GDM1 (cell line): ENCODE measurements at places on chromosomes 2 and 18.

- DNase-seq = no peak
Observed at GRCh38 chr18:70058916-70059315, 111.2 kb upstream of the CD226 start.

DNA sequence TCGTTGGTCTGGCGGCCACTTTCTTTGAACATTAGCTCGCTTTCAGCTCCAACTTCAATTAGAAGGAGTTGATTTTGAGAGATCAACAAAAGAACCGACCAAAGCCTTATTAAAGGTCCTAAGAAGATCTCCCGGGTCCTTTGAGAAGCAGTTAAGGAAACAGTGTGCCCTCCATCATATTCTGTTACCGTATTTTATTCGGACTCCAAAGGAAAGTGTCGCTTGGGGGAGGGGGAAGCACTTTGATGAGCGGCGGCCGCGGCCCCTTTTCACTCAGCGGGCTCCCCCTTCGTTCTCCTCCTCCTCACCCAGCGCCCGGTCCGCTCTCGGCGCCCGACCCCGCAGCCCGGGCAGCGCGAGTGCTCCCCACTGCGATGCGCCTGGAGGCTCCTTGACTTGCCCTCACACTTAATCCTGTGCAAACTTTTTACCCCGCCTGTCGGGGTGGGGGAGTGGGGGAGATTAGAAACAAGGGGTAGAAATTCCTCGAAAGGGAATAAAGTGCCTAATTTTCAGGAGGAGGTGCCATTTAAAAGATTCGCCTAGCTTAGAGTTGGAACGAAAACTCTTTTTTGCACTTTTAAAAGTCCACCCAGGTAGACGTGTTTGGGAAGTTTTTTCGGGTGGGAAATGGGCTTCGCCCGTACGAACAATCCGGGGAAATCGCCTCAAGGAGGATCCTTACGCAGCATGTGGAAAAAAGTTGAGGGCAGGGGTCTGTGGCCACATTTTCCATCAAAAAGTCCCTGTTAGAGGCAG, 1.2 kb upstream of the OTX1 start:
- DNase-seq = no peak

- no peak for DNase-seq
Observed at GRCh38 chr2:9261231-9261883, 54.7 kb downstream of the ASAP2 start.

DNA sequence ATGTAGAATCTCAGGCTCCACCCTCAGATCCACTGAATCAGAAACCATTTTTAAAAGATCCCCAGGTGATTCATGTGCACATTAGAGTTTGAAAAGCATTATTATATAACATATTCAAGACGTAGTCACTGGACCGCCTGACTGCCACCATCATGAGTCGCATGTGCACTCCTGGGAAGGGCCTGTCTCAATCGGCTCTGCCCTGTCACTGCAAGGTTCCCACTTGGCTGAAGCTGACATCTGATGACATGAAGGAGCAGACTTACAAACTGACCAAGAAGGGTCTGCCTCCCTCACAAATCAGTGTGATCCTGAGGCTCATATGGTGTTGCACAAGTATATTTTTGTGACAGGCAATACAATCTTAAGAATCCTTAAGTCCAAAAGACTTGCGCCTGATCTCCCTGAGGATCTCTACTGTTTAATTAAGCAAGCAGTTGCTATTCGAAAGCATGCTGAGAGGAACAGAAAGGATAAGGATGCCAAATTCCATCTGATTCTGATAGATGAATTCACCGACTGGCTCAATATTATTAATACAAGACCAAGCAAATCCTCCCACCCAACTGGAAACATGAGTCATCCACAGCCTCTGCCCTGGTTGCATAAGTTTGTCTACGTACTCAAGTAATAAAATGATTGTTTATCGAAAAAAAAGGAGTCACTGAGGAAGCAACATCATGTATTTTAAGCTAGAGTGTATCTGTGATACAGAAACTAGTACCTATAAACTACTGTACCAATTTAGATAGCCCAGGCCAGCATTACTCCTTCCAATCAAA, 26.2 kb downstream of the ATAD2B start:
- DNase-seq = no peak

- no peak for DNase-seq
Observed at GRCh38 chr2:47656715-47657600, 126.0 kb upstream of the MSH6 start.

DNA sequence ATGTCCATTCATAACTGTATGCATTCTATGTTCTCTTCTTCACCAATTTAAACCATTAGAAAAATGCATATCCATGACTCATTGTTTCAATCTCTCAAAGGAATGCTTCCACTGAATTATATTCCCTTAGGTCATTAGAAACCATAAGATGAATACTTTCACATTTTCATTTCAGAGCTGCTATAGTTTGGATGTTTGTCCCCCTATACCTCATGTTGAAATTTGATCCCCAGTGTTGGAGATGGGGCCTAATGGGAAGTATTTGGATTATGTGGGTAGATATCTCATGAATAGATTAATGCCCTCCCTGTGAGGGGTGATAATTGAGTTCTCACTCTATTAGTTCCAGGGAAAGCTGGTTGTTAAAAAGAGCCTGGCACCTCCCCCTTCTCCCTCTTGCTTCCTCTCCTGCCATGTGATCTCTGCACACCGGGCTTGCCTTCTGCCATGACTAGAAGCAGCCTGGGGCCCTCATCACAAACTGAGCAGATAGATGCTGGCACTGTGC, 35.7 kb downstream of the THUMPD2 start:
- DNase-seq = no peak

GRCh38 chr2:77567723-77568122, 45.5 kb upstream of the LRRTM4 start:
- no peak for DNase-seq

DNA sequence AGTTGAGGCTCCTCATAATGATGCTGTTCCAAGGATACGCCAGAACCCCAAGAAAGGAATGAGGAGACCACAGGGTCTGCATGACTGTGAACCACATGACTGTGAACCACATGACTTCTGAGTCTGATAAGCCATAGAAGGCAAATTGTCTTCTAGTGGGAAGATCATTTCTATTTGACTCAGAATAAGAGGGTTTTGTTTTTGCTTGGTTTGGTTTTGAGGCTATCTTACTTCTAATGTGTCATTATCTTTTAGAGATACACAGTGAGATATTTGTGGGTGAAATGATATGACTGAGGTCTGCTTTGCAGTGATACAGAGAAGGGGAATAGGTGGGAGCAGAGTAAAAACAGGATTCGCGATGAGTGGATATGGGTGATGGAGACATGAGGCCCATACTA, 28.9 kb upstream of the BCL2L11 start:
- DNase-seq = no peak
